ENCODE measurements at places on chromosomes 2 and 18.

DNA sequence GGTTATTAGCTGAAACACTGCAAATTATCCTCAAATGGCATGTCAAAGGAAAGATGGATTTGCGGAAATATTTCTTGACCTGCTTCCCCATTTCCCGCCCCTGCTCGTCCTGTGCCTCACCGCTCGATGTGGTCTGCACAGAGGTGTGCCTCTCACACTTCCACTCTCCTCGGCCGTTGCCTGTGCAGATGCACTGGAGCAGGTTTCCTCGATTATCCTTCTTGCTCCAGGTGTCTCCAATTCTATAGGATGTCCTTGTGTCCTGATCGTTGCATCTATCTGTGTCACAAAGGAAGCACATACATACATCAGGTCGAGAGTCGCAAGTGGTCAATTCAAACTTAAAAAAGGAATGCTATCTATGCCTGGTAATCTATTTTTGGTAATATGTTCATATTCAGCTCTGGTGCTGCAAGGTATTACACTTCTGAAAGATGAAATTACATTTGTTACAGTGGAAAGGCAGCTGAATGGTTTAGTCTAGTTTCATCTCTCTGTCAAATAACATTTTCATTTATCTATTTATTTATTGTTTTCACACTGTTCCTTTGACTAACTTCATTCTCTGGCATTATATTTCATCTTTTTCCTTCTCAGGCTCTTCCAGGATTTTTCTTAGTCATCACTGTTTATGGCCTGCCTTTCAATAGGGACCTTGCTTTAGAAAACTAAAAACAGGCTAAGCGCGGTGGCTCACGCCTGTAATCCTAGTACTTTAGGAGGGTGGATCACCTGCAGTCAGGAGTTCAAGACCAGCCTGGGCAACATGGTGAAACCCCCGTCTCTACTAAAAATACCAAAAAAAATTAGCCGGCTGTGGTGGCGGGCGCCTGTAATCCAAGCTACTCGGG is 7.6 kb downstream of the FN1 start:
- DNase-seq: no peak

DNA sequence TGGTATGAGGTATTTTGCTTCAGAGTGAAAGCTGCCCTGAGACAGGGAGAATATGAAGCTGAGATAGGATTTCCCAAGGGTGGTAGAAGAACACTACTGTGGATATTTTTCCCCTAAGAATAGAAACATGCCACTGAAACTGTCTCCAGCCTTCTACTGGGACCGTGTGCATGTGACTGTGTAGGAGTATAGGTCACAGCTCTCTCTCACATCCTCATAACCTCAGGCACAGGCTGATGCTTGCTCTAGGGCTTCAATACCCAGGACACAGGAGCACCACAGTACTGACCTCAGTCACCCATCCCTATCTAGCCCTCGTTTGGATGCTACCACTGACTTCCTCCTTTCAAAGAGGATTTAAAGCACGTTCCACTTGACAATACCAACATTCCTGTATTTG is 67.2 kb downstream of the REV1 start:
- DNase-seq: no peak

DNA sequence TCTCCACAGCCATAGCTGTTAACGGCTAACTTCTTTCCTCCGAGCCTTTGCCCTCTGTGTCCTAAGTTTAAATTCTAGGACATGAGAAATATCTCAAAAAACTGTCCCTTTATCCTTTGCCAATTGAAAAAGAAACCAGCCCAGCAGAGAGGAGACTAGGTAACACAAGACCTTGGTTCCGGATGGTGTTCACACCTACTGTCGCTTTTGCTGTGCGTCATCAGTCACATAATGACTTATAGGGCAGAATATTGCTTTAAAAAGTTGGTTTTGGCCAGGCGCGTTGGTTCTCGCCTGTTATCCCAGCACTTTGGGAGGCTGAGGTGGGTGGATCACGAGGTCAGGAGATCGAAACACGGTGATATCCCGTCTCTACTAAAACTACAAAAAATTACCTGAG is 66.2 kb downstream of the SP3 start:
- no peak for DNase-seq

GRCh38 chr18:60347526-60348045 is 25.0 kb downstream of the MC4R start:
- no peak for DNase-seq

GRCh38 chr2:149099298-149099697 is 60.8 kb downstream of the LYPD6B start:
- DNase-seq: no peak

GRCh38 chr2:101064868-101065549 is 62.9 kb downstream of the RPL31 start:
- DNase-seq: peak; percentile 27

GRCh38 chr2:205857520-205858237 is 175.4 kb downstream of the NRP2 start:
- no peak for DNase-seq
